Activated CD8-positive, alpha-beta memory T cell treated with anti-CD3 and anti-CD28 coated beads, Interleukin-2, amount 50 U/mL, for 4 hours (primary cell): ENCODE measurements at places on chromosomes 1 and 21.
A peak's percentile ranks its signal among the peaks of the same experiment; 100 is the strongest.

GRCh38 chr1:8986814-8987190 is 39.4 kb downstream of the SLC2A7 start:
- DNase-seq, result no peak

DNA sequence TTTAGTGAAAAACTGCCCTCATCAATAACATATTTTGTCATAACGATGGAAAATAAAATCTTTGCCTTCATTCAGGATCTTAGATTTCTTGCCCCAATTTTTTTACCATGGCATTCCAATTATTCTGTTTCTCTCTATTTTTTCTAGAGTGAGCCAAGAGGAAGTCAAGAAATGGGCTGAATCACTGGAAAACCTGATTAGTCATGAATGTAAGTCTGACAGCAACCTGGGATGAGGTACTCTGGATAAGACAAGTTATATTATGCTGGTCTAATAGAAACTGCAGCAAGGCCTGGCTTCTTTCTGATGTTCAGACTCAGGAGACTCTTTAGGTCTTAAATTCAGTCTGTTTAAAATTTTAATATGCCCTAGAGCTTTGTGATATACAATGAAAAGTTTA is 3.5 kb downstream of the RGS4 start:
- DNase-seq, result no peak

DNA sequence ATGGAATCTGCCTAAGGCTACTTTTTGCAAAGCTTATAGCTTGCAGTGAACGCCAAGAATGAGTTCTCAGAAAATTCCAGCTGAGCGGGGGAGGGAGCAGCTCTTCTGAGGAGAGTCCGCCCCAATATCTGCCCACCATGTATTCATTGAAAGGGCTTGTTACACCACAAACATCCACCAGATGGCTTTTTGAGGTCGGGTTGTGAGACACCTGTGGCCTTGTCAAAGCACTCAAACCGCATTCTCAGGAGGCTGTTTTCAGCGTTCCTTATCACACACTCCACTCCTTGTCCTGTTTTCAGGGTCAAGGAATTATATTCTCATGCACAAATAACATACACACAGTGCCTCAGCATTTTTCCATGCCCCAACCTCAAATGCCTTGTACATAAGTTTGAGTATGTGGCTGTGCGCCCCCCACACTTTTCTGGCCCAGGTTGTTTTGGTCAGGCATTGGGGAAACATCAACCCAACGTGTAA is 3.9 kb upstream of the C4BPB start:
- DNase-seq, result peak; percentile 47

DNA sequence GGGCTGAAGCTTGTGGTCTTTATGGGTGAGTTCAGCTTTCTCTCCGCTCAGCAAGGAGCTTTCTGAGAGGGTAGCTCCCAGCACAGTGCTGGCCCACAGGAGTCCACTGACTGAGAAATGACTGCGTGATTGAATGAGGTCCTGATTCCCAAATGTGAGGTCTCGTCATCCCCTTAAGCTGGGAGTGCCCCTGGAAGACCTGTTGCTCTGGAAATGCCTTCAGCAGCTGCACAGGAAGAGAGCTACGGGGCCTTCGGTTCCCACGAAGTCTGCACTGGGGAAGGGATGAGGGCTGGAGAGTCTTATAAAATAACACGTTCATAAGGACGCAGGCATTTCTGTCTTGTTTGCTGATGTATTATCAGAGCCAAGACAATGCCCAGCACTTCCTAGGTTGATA is 14.0 kb downstream of the TNNT2 start:
- DNase-seq, result no peak

DNA sequence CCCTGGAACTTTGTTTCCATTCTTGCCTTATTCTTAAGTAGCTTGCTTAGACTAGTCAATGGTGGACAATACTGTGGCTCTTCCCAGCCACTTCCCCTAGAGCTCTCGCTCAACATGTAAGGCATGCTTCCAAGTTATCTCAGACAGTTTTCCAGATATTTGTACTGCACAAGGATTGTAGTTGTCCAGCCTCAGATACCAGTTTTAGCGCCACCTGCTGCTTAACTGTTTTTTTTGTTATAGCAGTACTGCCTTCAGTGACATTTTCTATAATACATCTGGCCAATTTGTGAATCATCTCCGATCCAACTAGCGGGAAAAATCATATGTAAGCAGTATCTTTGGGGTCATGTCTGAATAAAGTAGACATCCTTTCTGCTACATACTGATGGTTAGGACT is 346.7 kb upstream of the ADGRL4 start:
- DNase-seq, result no peak

DNA sequence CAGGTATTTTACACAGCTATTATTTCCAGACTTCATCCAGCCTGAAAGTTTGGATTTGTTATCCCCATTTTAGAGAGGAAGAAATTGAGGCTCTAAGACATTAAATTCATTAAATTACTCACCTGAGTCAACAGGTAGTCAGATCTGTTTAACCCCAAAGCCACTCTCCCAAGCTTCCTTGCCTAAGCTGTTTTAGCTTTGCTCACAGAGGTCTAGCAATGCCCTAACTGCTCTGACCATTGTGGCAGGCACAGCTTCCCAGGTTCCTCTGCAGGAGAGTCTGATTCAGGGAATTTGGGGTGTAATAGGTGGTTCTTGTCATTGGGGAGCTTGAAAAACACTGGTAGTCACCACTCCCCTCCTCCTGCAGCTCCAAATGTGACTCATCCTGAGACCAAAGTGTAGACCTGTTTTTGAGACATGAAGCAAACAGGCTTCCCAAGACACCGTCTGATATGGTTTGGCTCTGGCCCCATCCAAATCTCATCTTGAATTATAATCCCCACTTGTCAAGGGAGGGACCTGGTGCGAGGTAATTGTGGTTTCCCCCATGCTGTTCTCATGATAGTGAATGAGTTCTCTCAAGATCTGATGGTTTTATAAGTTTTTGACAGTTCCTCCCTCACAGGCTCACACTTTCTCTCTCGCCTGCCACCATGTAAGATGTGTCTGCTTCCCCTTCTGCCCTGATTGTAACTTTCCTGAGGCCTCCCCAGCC is 142.8 kb upstream of the DNAH14 start:
- DNase-seq, result no peak

DNA sequence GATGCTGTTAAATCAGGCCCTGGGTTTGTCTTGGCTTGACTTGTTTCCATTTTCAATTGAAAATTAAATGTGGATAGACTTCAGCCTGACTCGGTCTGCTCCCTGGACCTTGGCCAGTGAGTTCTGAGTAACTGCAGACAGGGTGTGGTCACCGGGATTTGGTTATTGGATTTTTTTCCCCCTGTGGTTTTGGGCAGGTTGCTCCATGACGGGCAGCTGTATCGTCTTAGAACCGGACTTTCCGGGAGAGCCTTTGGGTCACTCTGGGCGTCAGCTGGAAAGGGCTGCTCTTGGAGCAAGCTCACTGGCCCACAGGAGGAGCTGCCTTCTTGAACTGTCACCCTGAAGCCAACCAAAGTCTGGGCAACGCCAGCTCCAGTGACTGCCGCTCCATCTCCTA is 75.0 kb downstream of the CLIC6 start:
- DNase-seq, result no peak

GRCh38 chr1:178682429-178682828 is 42.6 kb upstream of the RALGPS2 start:
- no peak for DNase-seq

DNA sequence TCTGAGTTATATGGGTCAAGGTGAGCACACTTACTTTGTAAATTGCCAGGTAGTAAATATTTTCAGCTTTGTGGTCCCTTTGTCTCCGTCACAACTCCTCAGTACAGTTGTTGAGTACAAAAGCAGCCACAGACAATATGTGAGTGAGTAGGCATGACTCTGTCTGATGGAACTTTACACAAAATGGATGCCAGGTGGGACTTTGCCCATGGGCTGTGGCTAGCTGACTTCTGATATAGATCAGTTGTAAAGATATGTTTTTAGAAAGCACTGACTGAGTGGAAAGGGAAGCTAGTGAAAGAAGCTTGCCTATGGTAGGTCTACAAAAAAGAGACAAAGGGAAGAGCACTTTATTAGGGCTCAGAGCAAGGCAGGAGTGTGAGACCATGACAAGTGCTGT is 23.1 kb upstream of the IGSF5 start:
- no peak for DNase-seq

GRCh38 chr21:32423320-32424190 is 11.0 kb downstream of the EVA1C start:
- no peak for DNase-seq
